Naive thymus-derived CD4-positive, alpha-beta T cell (primary cell): ENCODE measurements at places on chromosomes 6 and 20. TPM values are rescaled to one million over a fixed set of nuclear protein-coding genes. Genes with fewer than 3 reads are reported as not detected.

DNA sequence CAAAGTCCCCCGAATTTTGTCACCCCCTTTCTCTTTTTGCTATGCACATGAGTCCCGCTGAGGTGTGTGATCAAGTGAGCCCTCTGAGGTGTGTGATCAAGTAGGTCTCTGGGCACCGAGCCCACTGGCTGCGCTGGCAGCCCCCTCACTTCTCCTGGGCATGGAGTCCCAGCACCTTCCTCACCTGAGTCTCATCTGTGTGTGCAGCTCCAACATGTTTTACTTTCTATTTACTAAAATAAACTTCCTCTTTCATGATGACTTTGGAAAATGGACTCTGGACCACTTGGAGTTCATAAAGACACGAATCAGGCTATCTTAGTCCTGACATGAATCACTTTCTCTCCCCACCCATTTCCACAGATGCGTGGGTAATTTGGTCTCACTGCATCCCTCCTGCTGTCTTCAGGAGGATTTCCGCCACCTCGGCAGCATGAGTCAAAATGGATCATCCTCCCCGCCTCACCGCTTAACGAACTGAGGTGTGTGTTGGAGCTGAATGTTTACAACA is 39.8 kb downstream of the PRDM1 start:
- DNase-seq: no peak

- no peak for DNase-seq
Observed at GRCh38 chr6:88443554-88443953, 277.4 kb upstream of the CNR1 start.

PLG gene
- 0.59 TPM in 1 of 2 replicates, not detected in the other for total RNA-seq

GRCh38 chr6:42162384-42162783 is 10.8 kb upstream of the GUCA1A start:
- no peak for DNase-seq

GRCh38 chr6:8159966-8160365 is 57.6 kb upstream of the EEF1E1 start:
- no peak for DNase-seq

TMEM217 gene
- 1.6 TPM for total RNA-seq

CRISP2 gene
- total RNA-seq: not detected

TINAG gene
- not detected for total RNA-seq

DNA sequence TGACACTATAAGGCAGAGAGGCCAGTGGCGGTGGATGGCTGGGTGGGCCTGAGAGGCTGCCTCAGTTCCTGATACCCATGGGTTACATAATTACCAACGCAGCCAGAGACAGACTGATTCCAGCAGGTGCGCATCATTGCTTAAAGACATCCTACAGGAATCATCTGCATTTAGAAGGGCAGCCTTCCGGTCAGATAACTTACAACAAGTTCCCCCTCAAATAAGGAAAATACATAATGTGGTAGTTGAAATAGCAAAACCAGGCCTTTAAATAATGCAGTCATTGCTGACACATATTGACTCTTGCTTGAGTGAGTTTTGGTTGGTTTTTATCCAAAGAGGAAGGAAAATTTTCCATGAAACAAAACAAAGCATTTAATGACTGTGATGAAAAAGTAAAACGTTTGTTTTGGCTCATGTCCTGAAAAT is 81.9 kb downstream of the SIM1 start:
- no peak for DNase-seq

DNA sequence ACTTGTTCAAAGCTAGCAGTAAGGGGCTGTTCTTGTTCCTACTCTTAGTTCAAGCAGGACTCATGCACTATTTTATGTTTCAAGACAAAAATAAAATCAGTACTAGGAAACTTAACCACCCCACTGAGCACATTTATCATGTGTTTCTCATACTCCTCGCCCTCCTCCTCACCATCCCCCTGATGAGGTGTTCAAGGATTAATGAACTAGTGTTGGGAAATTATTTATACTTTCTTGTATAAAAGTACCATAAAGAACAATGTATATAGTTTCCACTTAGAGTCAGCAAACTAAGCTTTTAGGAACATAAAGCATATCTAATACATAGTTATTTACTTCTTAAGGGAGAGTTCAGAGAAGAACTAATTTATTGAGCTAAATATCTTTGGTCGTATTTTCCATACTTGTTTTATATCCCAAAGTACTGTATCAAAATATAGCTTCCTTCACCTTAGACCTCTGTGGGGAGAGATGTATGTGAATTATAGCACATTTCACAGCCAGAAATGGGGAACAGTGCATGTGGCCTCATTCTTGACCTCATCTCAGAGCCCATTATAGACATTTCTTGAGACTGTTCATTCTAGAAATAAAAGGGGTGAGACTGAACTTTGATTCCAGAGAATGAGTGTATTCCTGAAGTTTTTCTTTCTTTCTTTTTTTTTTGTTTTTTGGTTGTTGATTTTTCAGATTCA is 326.5 kb upstream of the MAP3K7 start:
- no peak for DNase-seq

PRDM13 gene
- total RNA-seq: not detected

DNA sequence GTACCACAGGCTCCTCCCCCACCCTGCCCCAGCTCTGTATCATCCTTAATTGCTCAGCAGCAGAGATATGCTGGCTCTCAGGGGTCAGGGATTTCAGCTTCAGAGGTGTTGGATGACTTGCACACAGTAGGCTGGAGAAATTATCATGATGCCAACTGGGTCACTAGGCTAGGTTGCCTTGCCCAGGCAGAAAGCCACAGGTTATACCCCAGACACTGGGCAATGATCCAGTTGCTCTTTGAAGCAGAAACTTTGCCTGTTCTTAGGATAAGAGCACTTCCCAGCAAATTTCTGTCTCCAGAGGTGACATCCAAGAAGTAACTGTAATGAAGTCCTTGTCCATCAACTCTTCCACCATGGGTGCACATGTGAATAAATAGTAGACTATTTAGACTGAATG is 38.3 kb upstream of the SCML4 start:
- DNase-seq: no peak

DNA sequence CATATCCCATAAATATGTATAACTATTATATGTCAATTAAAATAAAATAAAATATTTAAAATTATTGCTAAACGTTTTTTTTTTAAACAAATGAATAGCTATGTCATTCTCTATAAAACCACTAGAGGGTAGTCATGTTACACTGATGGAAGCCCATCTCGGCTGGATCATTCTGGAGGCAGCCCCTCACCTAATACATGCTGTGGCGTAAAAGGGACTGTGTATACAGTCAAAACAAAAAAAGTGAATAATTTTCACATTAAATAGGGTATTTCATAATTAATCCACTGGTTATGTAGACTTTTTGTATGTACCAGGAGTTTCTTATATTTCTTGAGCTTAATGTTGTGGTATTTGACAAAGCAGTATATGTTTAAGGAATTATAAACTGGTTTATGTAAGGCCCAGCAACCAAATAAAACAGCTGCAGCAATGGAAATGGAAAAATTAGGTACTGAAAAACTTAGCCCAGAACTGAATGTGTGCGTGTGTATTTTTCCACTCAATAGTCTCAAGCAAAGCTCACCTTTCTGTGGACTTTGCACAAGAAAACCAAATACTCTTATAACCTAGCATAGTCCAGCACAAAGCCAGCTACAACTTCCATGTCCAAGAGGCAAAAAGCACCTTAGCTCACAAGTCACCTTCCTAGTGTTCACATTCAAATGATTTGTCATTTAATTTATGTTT is 81.7 kb downstream of the COL9A1 start:
- DNase-seq: no peak

GRCh38 chr20:50460115-50460607 is 50.0 kb upstream of the PTPN1 start:
- DNase-seq: no peak

DNA sequence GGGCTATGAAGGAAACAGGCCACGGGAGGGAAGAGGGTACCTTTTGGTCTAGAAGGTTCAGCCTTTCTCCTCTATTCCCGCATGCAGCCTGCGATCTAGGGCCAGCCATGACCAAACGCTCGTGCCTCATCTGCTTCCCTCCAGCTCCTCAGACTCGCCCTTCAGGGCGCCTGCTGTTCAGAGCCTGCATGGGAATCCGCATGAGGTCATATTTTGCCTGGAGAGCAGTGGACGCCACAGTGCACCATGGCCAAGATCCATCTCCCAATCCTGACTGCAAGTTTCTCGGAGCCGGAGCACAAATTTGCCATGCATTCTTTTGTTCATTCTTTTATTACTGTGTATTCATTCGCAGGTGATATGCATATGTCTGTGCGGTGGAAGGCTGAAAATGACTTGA is 608.1 kb downstream of the QKI start:
- DNase-seq: no peak

- no peak for DNase-seq
Observed at GRCh38 chr6:166351715-166352285, 9.5 kb upstream of the SFT2D1 start.

- no peak for DNase-seq
Observed at GRCh38 chr20:10604865-10605440, 68.8 kb downstream of the JAG1 start.

- DNase-seq: no peak
Observed at GRCh38 chr6:51339728-51340127, 521.1 kb downstream of the TFAP2B start.

TUBB1 gene
- total RNA-seq: 0.98 TPM

BPI gene
- not detected for total RNA-seq

DNA sequence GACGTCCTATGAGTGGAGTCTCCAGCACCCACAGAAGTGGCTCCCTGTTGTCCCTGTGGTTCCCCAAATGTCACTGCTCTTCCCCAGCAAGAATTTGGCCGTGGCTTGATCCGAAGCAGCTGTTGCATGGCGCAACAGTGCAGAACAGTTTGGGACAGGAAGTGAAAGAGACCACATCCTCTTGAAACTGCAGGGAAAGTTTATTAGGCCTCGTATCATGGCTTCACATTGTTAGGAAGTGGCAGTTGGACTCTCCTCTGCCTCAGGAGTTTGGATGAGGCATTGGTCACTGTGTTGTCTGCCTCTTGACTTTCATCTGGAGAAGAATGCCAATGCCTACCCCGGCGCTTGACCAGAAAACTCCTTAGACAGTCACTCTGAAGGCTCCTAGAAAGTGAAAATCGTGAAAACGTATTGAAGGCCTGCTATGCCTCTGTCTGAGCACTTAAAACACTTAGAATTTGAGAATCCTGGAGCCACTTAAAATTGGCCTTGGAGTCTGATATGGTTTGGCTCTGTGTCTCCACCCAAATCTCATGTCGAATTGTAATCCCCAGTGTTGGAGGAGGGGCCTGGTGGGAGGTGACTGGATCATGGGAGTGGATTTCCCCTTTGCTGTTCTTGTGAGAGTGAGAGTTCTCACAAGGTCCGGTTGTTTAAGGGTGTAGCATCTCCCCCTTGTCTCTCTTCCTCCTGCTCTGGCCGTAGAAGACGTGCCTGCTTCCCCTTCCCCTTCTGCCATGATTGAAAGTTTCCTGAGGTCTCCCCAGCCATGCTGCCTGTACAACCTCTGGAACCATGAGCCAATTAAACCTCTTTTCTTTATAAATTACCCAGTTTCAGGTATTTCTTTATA is 334.9 kb upstream of the JARID2 start:
- peak; percentile 18 for DNase-seq

GRCh38 chr6:125781314-125781868 is 9.4 kb upstream of the NCOA7 start:
- DNase-seq: no peak

FRS3 gene
- total RNA-seq: 5.5 TPM

SLC17A5 gene
- 6.0 and 7.4 TPM in 2 replicates for total RNA-seq

THEMIS gene
- 93.2 and 97.3 TPM in 2 replicates for total RNA-seq

DNA sequence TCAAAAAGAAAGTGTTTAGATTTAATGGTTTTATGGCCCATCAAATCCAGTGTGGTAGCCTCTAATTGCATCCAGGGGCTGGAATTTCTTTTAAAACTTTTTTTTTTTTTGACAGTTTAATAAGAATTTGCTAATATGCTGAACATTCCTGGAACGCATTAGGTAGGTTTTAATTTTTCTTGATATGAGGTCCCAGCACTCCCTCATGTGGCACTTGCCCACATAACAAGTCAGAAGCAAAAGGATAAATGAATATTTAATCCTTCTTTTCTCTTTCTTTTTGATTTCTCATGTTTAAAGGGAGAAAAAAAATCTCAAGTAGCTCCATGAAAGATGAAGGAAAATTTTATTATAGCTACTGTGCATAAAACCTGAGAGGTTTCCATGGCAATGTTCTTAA is 13.5 kb downstream of the HAO1 start:
- DNase-seq: no peak

GRCh38 chr6:35026434-35027222 is 114.5 kb downstream of the TCP11 start:
- no peak for DNase-seq

- DNase-seq: no peak
Observed at GRCh38 chr20:42276718-42277602, 658.8 kb upstream of the CHD6 start.

HCK gene
- total RNA-seq: 1.4 TPM

DNA sequence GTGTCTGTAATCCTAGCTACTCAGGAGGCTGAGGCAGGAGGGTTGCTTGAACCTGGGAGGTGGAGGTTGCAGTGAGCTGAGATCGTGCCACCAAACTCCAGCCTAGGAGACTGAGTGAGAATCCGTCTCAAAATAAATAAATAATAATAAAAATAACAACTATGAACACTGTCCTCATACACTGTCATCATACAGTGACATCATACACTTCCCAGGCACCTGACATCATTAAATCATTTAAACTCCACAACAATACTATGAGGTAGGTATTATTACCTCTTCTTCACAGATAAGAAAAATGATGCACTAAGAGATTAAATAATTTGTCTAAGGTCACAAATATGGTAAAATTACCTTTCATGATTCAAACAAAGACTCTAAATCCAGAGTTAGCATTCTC is 200.9 kb upstream of the RUNX2 start:
- no peak for DNase-seq

- peak; percentile 20 for DNase-seq
Observed at GRCh38 chr20:44019638-44020335, 105.1 kb downstream of the TOX2 start.

SLC22A16 gene
- not detected for total RNA-seq

DNA sequence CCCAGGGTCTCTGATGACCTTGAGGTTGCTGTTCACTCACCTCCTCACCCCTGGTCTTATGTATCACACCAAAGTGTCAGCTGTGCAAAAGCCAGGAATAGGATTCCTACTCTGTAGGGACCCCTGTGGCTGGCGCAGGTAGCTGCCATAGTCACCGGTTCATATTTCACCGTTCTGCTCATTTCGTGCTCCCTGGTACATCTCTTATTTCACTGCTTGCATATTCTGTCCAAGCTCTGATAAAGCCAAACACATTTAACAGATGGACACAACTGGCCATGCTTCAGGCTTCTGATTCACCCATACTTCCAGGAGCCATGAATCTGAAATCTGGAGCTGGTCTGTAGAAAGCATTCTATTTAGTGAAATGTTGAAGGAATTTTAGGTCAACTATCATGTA is 20.5 kb downstream of the SLC22A3 start:
- no peak for DNase-seq

MDN1 gene
- total RNA-seq: 62.7 TPM

DNA sequence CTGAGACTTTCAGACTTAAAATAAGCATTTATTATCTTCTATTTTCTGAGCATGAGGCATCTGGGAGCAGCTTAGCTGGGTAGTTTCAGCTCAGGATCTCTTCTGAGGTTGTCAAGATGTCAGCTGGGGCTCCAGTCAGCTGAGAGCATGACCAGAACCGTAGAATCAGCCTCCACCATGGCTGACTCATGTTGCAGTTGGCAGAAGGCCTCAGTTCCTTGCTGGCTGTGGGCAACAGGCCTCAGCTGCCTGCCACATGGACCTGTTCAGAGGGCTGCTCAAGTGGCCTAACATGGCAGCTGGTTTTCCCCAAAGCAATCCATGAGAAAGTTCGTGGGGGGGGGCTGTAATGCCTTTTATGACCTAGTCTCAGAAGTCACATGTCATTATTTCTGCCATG is 142.3 kb downstream of the LY86 start:
- DNase-seq: no peak

PPP1R10 gene
- total RNA-seq: 103 and 108 TPM in 2 replicates

ARFGEF3 gene
- total RNA-seq: 0.03 TPM

- no peak for DNase-seq
Observed at GRCh38 chr6:17930321-17930993, 57.0 kb downstream of the KIF13A start.

TAAR8 gene
- not detected for total RNA-seq
